SK-N-SH (cell line): ENCODE measurements at places on chromosomes 7 and 10. TPM values are rescaled to one million over a fixed set of nuclear protein-coding genes. Genes with fewer than 3 reads are reported as not detected.

DNA sequence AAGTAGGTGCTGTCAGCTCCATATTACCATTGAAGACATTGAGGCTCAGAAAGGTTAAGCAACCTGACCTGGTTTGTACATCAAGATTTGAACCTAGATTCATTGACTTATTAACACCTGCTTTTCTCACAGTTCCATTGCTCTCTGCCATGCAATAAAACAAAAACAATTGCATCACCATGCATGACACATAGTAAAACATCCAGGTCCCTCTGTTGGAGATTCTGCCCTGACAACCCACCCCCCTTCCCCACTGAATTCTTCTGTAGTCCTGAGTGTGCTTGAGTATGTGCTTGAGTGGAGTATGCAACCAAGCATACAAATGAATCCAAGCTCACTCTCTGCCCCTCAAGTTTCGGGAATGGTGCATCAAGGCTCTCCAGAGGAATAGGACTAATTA, 6.0 kb upstream of the LMBR1 start:
- H3K27me3 ChIP-seq, result no peaks in the 10 kb centered on the region
- no peak overlapping the region for H3K4me3 ChIP-seq
- H3K4me1 ChIP-seq, result no peaks in the 10 kb centered on the region; the same call in 1 of the 2 replicates
- H3K36me3 ChIP-seq, result no peaks in the 10 kb centered on the region
- no peak overlapping the region for H3K27ac ChIP-seq

DNA sequence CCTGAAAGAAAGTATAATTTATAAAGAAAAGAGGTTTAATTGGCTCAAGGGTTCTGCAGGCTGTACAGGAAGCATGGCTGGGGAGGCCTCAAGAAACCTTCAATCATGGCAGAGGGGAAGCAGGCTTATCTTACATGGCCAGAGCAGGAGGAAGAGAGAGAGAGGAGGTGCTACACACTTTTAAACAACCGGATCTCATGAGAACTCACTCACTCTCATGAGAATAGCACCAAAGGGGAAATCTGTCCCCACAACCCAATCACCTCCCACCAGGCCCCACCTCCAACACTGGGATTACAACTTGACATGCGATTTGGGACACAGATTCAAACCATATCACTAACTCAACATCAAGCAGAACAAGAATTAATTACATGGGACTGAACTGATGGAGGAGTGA, 6.9 kb upstream of the ZNF485 start:
- no peak for DNase-seq
- H3K4me1 ChIP-seq, result peaks cover 4% of the 10 kb centered on the region; the same call in 1 of the 2 replicates
- H3K27me3 ChIP-seq, result no peaks in the 10 kb centered on the region; the same call in 1 of the 2 replicates

DNA sequence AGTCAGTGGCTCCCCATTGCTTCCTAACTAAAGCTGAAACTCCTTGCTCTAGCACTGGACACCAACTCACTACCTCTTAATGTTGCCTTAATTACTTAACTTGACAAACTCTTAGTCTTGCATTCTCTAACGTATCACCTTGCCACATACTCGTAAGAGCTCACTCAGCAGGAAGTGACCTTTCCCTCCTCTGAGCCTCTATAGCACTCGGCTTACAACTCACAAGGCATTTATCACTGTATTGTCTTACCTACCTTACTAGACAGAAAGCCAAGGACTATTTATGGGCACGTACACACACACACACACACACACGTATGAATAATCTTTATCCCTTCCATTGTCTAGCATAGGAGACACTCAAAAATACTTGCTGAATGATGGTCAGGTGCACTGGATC, 21.2 kb downstream of the CEP41 start:
- no peak for DNase-seq
- no peak overlapping the region for H3K4me3 ChIP-seq
- H3K27me3 ChIP-seq, result no peaks in the 10 kb centered on the region
- no peaks in the 10 kb centered on the region for H3K36me3 ChIP-seq
- H3K27ac ChIP-seq, result no peak overlapping the region
- peaks cover 4% of the 10 kb centered on the region for H3K4me1 ChIP-seq

DNA sequence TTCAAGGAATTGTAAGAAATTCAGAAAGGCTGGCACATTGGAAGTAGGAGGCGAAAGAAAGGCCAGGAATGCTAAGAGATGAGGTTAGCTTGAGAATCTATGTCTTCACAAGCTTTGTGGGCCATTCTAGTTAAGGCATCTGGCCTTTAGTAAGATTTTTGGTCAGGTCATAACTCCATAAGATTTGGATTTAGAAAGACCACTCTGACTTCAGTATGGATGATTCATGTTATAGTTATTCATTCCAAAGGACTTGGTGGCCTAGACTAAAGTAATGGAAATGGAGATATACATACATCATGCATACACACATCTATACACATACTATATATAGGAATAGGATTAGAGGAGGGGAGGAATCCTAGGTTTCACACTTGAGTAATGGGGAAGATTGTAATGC, 77.5 kb downstream of the SEPTIN7 start:
- no peaks in the 10 kb centered on the region for H3K27me3 ChIP-seq
- H3K4me1 ChIP-seq, result peaks cover 28% of the 10 kb centered on the region; the same call in 1 of the 2 replicates
- DNase-seq, result no peak

DNA sequence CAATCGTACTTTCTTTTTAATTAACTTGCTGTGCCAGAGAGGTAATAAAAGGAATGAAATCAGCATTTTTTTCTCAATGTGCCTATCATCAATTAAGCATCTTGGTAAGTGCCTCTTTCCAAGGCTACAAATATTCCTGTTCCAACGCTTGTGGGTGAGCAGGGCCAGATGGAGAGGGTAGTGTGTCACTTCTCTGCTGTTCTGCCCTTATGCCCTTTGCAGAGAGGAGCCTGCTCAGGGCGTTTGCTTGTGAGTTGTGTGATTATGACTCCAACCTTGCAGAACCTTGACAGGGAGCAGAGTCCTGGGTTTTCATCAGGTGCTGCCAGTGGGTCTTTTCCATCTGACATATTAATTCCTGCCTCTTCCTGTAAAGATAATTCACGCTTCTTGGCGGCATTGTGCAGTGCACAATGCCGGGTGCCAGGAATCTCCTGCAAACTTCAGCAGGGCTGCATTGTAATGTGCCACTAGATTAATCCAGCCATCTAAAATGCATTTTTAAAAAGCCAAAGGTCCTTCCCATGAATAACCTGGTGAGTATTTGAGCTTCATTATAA, 234.4 kb downstream of the ARHGAP12 start:
- peaks cover 15% of the 10 kb centered on the region; the same call in 1 of the 2 replicates for H3K4me1 ChIP-seq
- DNase-seq, result no peak
- H3K27ac ChIP-seq, result no peak overlapping the region
- no peaks in the 10 kb centered on the region for H3K27me3 ChIP-seq

SLC26A3 gene
- polyA plus RNA-seq, result not detected in 2 replicates

NODAL gene
- polyA plus RNA-seq, result not detected in 2 replicates

IKZF5 gene
- 2.9 and 4.3 TPM in 2 replicates for polyA plus RNA-seq
